ENCODE measurements at places on chromosomes 12 and 14.

DNA sequence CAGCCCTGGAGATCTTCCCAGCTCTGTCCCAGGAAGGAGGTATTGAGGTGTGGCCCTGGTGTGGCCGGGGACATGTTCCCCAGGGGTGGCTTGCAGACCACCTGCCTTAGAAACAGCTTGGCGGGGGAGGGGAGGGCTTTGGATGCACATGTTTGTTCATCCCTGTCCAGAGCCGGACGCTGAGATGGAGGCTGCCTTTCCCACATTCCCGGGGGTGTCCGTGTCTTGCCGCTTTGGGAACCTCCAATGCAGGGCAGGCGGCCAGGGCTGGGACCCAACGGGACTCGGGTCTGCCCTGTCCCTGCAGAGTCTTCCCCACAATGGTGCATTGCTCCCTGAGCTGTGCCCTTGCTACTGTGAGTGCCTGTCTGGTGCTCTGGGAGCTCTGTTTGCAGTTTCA, 319.5 kb upstream of the SFSWAP start:
- DNase-seq: no peak

DNA sequence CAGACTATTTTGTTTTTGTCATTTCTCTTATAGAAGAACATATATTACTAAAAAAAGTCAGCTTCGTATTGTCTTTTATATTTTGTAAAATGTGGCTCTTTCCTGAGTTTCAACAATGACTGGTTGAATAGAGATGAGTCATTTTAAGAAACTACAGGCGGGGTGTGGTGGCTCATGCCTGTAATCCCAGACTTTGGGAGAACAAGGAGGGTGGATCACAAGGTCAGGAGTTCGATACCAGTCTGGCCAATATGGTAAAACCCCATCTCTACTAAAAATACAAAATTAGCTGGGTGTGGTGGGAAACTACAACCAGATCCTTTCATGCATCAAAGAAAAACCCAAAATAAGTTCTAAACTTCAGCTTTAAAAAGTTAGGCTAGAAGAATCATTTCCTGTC, 28.8 kb downstream of the HECTD4 start:
- DNase-seq: no peak

DNA sequence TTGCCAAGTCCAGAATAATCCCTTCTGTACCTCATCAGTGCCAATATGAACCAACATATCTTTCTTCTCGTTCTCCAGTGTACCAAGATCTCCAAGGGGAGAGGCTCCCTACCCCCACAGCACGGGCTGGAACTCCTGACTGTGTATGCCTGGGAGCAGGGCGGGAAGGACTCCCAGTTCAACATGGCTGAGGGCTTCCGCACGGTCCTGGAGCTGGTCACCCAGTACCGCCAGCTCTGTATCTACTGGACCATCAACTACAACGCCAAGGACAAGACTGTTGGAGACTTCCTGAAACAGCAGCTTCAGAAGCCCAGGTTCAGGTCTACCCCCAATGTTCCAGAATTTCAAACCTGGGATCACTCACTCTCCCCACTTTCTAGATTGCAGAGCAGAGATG, 10.5 kb upstream of the OAS2 start:
- DNase-seq: no peak

GRCh38 chr12:69119770-69120169, 119.6 kb upstream of the CPSF6 start:
- DNase-seq: no peak

- DNase-seq: peak; percentile 15
Observed at GRCh38 chr12:27762757-27763156, 17.3 kb upstream of the KLHL42 start.

GRCh38 chr14:93346926-93347721, at the start of gene COX8C:
TSS of gene COX8C (plus strand) at chr14:93347182. CDS start at chr14:93347269, 87 bp downstream.
- DNase-seq: no peak

- no peak for DNase-seq
Observed at GRCh38 chr12:13383379-13383778, 186.9 kb downstream of the EMP1 start.

Data from T-helper 2 cell treated with Interferon-gamma antibody and Interleukin-4, amounts not matched to agents 5 μg/mL and 100 μg/mL, for 36 hours (primary cell).